Islet precursor cell (in vitro differentiated cells): ENCODE measurements at places on chromosomes 4 and X.

GRCh38 chr4:20623939-20624338 is 76.3 kb upstream of the PACRGL start:
- DNase-seq: no peak

DNA sequence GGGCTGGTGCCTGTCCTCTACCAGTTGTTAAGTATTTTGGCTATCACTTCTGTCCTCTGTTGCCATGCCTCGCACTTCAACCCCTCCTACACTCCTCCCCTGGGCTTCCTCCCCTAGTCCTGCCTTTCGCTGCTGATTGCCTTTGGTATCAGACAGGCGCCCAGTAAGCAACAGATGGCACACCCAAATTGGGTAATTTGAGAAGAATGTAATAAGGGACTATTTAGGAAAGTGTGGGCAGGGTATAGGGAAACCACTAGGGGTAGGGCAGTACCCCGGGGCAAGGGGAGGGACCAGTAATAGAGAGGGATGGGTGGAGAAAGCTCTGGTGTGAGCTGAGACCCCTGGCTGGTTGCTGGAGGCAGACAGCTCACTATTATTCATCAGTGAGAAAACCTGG is 172.7 kb upstream of the USP9X start:
- DNase-seq: no peak

DNA sequence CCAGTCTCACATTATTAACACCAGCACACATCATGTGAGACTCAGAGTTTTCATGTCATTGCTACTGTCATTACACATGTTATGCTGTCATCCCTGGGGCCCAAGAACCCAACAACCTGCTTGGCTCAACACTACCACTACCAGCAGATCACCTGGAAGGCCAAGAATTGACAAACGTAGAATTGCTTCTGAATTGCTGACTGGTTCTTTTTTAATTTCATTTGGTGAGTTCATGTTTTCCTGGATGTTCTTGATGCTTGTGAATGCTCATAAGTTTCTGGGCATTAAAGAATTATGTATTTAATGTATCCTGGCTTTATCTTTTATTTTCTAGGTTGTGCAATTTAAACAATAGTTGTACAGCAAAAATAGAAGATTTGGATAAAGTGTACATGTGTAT is 40.2 kb downstream of the ACTRT1 start:
- no peak for DNase-seq

- no peak for DNase-seq
Measured at GRCh38 chr4:123257591-123257990, 139.0 kb upstream of the SPRY1 start.

DNA sequence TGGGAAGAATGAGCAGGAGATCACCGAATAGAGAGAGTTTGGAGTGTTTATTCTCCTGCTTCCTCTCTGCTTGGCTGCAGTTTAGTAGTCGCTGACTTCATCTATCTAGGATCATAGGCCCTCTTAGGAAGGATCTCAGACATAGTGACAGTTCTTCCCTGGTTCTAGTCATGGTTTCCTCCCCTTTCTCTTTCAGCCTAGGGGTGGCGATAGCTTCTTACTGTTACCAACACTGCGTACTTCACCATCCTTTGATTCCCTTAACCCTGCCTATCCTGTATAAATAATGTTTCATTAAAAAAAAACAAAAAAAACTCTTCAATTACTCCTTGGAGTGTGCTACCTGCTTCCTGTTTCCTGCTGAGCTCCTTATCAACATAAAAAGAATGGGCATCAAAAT is 103.8 kb downstream of the DDX53 start:
- DNase-seq: no peak

DNA sequence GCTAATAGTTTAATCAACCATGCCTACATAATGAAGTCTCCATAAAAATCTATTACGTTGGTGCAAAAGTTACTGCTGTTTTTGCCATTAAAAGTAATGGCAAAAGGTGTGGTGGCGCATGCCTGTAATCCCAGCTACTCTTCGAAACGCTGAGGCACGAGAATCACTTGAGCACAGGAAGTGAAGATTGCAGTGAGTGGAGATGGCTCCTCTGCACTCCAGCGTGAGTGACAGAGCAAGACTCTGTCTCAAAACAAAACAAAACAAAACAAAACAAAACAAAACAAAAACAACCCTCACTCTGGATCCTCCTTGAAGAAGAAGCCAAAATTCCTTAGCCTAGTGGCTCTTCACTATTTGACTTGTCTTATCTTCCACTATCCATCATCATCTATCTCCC is 78.0 kb downstream of the MSN start:
- DNase-seq: no peak

DNA sequence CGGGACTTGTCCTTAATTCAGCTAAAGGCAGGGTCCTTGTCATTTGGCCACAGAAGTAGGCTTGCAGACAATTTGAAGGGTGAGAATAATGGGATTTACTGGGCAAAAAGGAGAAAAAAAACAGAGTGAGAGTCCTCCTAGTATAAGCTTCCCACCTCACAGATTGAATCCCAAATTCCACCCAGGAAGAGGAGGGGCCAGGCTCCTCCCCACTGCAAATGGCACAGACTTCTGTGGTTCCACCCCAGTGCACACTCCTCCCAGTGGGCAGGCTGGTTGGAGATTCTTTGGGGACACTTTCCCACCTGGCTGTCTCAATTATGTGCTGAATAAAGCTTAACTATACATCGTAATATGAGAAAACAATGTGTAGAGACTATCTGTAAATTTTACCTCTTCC is 31.6 kb downstream of the MEPE start:
- no peak for DNase-seq

DNA sequence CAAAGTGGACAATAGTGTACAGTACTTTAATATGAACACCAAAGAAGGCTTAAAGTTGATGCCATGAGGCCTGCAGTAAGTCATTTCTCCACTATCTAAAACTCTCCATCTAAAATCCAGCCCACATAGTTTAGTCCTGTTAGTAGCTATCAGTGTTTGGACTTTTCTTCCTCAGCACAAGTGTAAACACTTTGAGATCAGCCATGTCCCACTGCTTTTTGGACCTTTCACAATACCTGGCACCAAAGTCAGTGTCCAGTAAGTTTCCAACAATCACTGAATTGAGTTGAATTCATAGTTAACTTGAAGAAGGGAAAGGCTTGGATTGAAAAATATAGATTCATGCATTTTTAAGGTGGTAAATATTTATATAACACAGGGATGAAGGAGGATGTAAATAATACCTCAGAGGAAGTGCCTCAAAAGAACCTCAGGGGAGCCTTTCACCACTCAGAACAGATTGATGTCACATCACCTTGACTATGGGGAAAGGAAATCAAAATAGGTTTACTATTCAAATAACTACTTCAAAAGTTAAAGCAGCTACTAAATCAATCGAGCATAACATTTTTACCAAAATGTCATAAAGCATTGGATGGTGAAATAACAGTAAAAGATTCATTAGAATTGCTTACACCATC is 76.7 kb downstream of the FTHL17 start:
- DNase-seq: no peak

DNA sequence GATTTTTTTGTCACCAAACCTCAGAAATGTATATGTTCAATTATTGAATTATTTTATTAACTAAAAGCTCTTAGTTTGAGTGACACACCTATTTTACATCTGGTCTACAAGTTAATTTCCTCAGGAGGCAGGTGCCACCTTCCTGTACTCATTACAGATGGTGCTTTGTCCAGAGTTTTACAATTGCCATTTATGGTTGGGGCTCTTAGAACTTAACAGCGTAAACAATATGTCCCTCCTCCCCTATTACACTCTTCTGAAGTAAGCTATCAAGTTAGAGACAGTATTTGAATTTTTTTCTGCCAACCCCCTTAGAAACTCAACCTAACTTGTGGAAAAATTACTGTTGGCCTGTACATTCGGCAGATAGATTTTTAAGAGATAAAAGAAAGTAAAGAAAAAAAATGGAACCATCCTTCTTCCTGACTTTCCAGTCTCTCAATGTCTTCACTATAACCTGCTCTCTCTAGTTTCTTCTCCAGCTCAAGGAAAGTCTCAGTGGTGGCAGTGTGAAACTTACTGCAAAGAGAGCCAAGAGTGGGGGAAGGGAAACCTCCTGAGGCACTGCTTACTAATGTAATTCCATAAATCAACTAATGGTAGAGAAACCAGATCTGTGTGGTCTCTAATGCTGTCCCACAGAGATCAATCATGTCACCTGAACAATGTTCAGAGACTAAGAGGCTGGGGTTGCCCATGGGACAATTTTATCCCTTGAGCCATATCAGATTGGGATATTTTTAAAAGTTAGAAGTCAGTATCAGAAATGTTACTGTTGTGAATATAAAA is 7.8 kb downstream of the CXXC4 start:
- DNase-seq: peak; percentile 60

DNA sequence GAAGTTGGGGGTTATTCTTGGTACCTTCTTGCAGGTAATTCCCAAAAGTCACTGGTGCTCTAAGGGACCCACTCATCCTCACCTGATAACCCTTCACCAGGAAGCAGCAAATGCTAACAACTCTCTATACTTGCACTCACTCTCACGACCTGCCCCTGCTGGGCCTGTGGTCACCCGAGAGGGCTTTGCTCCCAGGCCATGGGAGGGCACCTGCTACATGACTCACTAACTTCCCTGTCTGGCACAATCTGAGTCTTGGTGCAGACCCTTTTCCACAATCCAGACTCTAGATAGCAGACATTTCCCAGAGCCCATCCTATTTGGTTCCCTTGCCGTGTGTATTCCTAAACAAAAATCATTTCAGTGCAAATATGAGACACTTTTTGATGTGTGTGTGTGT is 403.8 kb upstream of the FAT1 start:
- peak; percentile 82 for DNase-seq

DNA sequence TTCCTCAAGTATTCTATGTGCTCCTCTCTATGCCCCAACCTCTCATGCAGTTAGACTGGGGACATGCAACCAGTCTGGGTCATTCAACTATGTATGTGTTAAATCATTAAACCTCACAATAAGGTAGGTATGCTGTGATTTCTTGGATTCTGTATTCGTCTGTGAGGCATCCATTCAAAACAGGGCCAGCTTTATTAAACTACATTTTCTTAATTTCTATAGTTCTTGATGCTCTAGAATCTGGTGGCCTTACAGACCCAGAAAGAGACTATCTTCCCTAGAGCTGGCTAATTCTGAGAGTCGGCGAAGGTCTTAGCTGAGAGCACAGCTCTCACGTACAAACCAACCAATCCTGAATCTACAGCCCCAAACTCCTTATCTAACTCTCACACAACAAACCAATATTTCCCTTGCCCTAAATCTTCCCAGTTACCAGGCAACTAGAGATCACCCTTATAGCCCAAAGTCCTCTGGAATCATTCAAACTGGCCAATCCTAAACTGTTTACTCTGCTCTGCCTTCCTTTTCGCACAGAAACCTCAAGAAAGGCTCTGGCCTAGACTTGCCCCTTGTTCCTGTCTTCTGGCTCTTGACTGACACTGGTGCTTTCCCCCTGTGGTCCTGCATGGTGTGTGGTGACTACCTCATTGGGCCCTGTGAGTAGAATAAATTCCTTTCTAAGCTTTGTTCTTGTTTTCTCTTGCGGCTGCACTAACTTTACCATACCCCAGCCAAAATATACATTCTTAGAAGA is 203.5 kb upstream of the TET2 start:
- DNase-seq: no peak

DNA sequence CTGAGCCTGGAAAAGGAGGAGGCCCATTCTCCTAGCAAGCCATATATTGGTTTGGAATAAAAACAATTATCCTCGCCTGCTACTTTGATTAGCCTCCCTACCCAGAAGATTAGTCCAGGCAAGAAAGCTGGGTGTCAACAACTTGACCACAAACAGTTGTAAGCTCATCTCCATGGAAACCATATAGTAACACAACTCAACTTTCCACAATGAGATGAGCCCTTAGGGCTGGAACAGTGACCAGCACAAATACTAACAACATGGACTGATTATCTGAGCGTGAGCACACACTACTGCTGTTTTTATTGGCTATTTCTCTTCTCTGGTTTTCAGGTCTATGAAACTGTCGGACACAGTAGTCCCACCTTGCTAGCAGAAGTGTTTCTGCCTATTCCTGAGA is 80.8 kb downstream of the CC2D2A start:
- DNase-seq: no peak

DNA sequence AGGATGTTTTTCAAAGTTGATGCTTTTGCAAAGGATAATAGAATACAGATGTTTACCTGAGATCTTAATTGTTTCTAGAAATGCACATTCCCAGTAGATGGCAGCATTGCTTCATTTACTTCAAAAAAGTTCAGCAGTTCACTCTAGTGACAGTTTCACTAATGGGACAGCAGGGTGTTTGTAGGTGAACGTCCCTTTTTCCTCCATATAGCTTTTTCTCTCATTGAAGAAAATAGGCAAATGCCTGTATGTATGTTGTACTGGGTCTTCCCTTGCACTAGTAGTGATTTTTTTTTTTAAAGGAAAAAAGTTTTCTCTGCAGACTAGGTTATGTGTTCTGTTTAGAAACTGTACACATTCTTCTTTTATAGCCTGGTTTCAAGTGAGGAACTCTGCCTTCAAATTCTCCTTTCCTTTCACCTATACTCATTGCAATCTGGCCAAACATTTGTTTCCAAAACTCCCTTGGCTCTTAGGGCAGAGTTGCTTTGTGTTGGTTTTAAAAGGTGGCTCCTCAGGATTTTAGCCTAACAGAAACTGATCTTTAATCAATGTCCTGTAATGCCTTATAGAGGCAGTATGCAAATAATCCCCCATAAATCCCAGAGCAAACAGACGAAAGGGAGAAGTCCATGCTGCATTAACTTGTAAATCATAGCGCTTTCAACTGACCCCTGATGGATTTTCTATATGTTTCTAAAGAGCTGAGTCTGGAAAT is 86.3 kb downstream of the EGF start:
- no peak for DNase-seq

DNA sequence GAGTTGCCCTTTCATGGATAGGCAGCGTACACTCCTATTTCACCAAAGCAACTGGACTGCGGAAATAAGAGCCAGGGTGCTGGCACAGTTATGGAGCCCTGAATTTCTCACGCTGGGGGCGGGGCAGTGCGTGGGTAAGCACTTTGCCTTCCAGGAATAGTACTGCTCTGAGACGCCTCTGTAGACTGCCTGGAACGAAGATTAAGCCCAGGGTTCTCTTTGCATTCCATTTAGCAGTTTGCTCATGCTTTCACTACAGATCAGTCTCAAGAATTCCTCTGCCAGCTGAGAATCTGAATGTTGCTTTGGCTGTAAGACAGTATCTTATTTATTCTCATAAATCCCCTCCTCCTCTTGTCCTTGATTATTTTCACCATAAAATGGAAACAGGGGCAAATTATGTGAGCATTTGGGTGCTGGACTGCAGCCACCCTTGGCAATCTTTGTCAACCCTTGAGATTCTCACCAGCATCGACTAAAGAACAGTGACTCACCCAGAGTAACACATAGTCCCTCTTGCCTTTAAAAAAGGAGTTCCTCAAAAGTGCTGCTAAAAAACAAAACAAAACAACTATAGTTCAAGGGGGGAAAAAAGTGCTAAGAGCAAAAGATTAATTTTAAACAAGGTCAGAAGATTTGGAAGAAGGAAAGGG is 88.9 kb upstream of the CITED1 start:
- DNase-seq: no peak

DNA sequence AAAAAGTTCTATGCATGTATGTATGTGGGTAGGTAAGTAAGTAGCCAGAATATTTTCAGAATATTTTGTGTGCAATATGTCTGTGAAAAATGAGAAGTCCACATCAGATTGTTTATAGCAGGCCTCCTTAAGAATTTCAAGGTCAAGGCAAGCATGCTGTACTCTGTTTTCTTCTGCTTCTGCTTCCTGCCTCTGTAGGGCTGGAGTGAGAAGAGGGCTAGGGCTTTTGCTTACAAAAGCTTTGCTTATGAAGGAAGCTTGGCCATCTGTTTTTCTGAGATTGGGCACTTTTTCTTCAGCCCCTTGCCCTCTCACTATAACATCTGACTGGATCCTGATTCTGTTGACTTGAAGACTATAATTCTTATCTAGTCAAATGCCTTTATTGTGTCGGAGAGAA is 150.4 kb downstream of the EMCN start:
- no peak for DNase-seq

GRCh38 chr4:41745292-41746024 is 3.1 kb downstream of the PHOX2B start:
- peak; percentile 58 for DNase-seq
